CD4-positive, alpha-beta T cell (primary cell): ENCODE measurements at places on chromosomes 1 and 21.

DNA sequence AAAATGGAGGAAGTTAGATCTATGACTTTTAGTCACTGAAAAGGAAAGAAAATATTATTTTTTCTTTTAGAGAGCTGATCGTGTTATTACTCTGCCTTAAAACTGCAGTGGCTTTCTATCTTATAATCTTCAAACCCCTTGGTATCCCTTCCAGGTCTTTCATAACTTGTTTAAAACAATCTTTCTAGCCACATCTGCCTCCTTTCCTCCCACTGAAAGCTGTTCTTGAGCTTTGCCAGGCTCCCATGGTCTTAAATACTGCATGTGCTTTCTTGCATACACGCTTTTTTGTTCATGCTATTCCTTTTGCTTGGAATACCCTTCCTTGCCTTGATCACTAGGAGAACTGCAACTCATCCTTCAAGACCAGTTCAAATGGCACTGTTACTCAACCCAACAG lies 65.9 kb upstream of the GADD45A start:
- DNase-seq, result no peak

DNA sequence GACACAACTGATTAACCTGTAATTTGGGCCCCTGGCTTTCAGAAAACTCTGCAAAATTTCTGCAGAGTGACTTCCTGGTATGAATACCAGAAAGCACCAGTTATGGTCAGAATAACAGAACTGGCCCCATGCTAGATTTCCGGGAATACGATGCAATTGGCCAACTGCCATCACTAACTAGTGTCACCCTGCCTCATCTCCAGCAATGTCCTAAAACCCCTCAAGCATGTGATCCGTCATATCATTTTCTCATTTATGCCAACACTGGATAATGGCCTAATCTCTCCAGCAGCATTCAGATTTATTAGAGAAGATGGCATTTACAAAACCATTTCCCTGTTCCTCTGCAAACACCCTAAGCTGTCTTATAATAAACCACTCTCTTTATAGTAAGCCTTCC lies 15.4 kb downstream of the KAZN start:
- no peak for DNase-seq

GRCh38 chr1:71785000-71785399 lies 497.3 kb downstream of the NEGR1 start:
- no peak for DNase-seq

DNA sequence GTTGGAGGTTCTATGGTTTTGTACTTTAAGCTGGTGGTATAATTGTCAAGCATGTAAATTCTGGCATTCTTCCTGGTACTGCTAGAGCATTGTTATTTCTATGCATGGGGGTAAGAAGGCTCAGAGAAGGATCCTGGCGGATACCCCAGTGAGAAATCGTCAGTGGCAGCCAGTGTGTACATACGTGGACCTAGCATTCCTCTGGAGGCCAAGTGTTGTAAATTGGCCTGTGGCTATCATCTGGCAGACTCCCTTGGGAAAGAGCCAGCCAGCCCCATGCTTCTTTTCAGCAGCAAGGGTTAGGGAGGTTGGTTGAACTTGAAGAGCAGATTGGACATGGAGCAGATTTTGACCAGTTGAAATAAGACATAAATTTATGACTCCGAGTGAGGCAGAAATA lies 5.2 kb upstream of the AGO3 start:
- DNase-seq, result no peak

GRCh38 chr21:31041295-31042079 lies 3.2 kb upstream of the KRTAP19-8 start:
- no peak for DNase-seq

- no peak for DNase-seq
These were observed 58.6 kb downstream of the GIPC2 start for GRCh38 chr1:78104322-78104721.
